ENCODE measurements at places on chromosomes 7 and 10. TPM values are rescaled to one million over a fixed set of nuclear protein-coding genes. Genes with fewer than 3 reads are reported as not detected.

Gene RNF133
- total RNA-seq = 0.73 TPM

Gene SPDYE9
- total RNA-seq = under 0.01 TPM

Gene PON1
- total RNA-seq = not detected

Gene GALNT17
- total RNA-seq = not detected

Gene ARHGEF5
- total RNA-seq = 4.5 TPM

Gene GPNMB
- total RNA-seq = 440 TPM

Gene SPDYE2B
- total RNA-seq = not detected

Gene MYH16
- total RNA-seq = not detected

Gene OR9A2
- total RNA-seq = not detected

Gene NKX1-2
- under 0.01 TPM for total RNA-seq

Gene RTKN2
- 1.3 TPM for total RNA-seq

Gene CCDC126
- 8.4 TPM for total RNA-seq

Gene CTTNBP2
- total RNA-seq = 22.3 TPM

Gene LLCFC1
- total RNA-seq = not detected

Gene HOXA2
- total RNA-seq = 1.3 TPM

Gene DNAJC12
- 2.0 TPM for total RNA-seq

Gene FGFBP3
- total RNA-seq = 0.50 TPM

Gene CHRM2
- 1.7 TPM for total RNA-seq

Gene LRRC4
- total RNA-seq = 0.33 TPM

Gene CCDC201
- total RNA-seq = not detected

Gene CALHM3
- not detected for total RNA-seq

Gene CCAR1
- total RNA-seq = 28.9 TPM

Gene FAM241B
- 0.29 TPM for total RNA-seq

Gene CFAP58
- total RNA-seq = 0.58 TPM

Gene PTCD1
- total RNA-seq = 12.2 TPM

Gene XRCC2
- 2.6 TPM for total RNA-seq

Gene NPFFR1
- total RNA-seq = not detected

Gene SLC13A1
- total RNA-seq = not detected

Gene CLIP2
- total RNA-seq = 120 TPM

Gene PLAU
- total RNA-seq = 114 TPM

Gene JCAD
- total RNA-seq = 2.0 TPM

Gene ADAMTS14
- 29.4 TPM for total RNA-seq

Gene CREB5
- total RNA-seq = 48.1 TPM

Gene GALNT11
- 54.8 TPM for total RNA-seq

Gene PAXIP1
- 8.8 TPM for total RNA-seq

Gene PRRT4
- total RNA-seq = not detected

Gene BMPR1A
- 68.1 TPM for total RNA-seq
